ENCODE measurements at places on chromosomes 13 and 19. TPM values are rescaled to one million over a fixed set of nuclear protein-coding genes. Genes with fewer than 3 reads are reported as not detected.
A peak's percentile ranks its signal among the peaks of the same experiment; 100 is the strongest.

DNA sequence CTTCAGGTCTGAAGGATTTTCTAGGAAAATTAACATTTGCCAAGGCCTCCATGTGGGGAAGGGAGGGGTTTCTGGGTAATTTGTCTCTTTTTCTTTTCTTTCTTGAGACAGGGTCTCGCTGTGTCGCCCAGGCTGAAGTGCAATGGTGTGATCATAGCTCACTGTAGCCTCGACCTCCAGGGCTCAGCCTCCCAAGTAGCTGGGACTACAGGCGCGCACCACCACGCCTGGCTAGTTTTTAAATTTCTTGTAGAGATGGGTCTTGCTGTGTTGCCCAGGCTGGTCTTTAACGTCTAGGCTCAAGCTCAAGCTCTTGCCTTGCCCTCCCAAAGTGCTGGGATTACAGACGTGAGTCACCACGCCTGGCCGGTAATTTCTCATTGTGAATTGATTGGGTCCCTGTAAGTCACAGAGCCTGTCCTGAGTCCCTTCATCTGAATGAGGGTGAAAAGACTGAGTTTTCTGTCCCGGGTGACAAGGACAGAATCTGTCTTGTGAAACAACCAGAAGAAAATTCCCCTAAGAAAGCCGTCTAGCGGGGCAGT lies 10.0 kb upstream of the SPC24 start:
- DNase-seq = no peak

- DNase-seq = no peak
Observed at GRCh38 chr13:91359631-91360030, 12.1 kb downstream of the MIR17HG start.

SYCN gene
- total RNA-seq = not detected

- no peak for DNase-seq
Observed at GRCh38 chr13:50179977-50180376, 164.7 kb downstream of the KCNRG start.

METTL21C gene
- total RNA-seq = not detected

GRCh38 chr19:3482507-3483225 lies 575 bp downstream of the SMIM44 start:
- DNase-seq = no peak

DNA sequence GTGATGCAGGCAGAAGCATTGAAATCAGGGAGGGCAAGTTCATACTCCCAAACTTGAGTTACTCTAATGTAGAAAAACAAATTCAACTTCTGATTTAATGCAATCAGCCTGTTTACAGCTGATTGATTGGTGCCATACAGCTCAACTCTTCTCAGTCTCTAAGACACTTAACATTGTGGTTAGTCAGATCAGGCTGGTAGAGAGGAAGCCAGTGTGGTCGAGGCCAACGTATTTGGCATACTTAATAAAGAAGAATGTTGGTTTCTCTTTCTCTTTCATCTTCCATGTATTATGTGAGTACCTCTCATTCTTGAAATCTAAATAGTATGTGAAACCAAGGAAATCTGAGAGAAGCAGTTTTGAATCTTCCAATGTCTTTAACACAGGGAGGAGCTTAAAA lies 255.0 kb upstream of the SLITRK1 start:
- no peak for DNase-seq

EPSTI1 gene
- 4.9 TPM for total RNA-seq

GRCh38 chr19:51076631-51077213 lies 6.0 kb downstream of the KLK14 start:
- no peak for DNase-seq

AMH gene
- 5.8 TPM for total RNA-seq

GRCh38 chr13:38321654-38322053 lies 28.0 kb upstream of the UFM1 start:
- DNase-seq = no peak

- DNase-seq = no peak
Observed at GRCh38 chr13:111597191-111597611, 276.8 kb downstream of the TEX29 start.

DNA sequence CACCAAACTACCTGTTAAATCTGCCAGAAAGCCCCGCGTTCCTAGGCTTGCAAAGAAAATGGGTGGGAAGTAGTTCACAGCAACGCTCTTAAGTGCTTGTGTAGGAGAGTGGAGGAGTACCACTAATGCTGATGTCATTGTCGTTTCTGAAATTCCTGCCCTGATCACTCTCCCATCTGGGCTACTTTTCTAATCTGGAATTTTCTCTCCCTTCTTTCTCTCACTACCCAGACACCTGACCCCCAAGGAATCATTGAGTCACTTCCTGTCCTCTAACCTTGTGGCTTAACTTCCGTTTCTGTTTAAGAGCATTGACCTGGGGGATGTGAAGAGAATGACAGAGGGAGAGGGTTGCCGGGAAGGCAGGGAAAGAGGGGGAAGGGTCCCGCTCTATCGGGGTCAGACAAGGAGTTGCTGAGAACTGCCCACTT lies 98.7 kb downstream of the STARD13 start:
- no peak for DNase-seq

TBXA2R gene
- 1.2 TPM for total RNA-seq

- no peak for DNase-seq
Observed at GRCh38 chr13:23518231-23518630, 52.0 kb upstream of the TNFRSF19 start.

GRCh38 chr13:20721454-20722357 lies 18.2 kb downstream of the IL17D start:
- no peak for DNase-seq

- no peak for DNase-seq
Observed at GRCh38 chr13:41960211-41960636, 685 bp downstream of the VWA8 start.

MVB12A gene
- total RNA-seq = 54.7 TPM

CRTC1 gene
- total RNA-seq = 3.2 TPM

MCEMP1 gene
- total RNA-seq = not detected

DNA sequence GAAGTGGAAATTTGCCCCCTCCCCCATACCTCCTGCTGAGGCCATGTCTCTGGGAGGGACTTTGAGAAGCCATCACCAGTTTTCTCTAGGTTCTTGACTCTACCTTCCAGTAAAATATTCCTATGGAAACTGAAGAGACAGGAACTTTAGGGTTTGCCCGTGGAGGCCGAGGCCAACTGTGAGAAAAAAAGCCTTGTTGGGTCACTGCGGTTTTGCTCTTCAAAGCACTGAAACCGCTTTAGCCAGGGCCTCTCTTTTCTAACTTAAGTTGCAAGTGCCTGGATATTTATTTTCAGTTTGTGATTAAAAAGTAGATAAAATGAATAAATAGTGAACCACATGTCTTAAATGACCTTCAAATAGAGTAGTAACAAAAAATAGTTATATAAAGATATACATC lies 159.7 kb upstream of the TSC22D1 start:
- no peak for DNase-seq

GRCh38 chr13:91904005-91904404 lies 505.6 kb downstream of the GPC5 start:
- DNase-seq = no peak

DNA sequence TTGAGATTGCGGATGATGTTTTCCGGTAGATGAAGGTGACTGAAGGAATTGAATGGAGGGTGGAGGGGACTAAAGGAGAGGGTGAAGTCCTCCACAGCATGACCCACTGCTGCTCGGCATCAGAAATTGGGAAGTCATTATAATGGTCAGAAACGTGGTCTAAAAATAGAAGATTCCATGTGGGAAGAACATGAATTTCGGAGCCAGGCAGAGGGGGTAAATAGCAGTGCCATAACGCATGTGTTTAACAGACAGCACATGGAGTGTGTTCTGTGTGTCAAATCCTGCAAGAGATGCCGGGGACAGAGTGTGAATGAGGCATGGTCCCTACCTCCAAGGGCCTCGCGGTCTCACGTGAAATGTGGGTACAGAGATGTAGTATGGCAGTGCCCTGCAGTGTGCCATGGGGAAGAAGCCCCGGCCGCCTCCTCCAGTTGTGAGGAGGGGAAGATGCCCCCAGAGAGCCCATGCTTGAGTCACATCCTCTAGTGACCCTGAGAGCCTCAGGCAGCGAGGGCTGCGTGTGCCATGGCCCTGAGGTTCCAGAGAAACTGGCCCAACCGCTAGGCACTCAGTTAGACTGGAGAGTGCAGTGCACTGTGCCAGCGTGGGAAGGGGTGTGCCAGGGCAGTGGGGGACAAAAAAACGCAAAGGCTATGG lies 106.1 kb downstream of the COL4A2 start:
- DNase-seq = no peak

- peak; percentile 25 for DNase-seq
Observed at GRCh38 chr13:22801402-22802003, 379.3 kb upstream of the SGCG start.

ZSCAN4 gene
- not detected for total RNA-seq

GRCh38 chr19:18701250-18701608 lies 17.7 kb downstream of the CRTC1 start:
- DNase-seq = no peak

ZNF208 gene
- total RNA-seq = not detected

- no peak for DNase-seq
Observed at GRCh38 chr19:18046059-18046718, 38.2 kb downstream of the ARRDC2 start.

POU2F2 gene
- not detected for total RNA-seq

TRAPPC6A gene
- total RNA-seq = 5.3 TPM

GRCh38 chr19:16371540-16371986 lies 46.9 kb downstream of the KLF2 start:
- DNase-seq = no peak

- no peak for DNase-seq
Observed at GRCh38 chr13:98650396-98651107, 73.6 kb upstream of the STK24 start.

DNA sequence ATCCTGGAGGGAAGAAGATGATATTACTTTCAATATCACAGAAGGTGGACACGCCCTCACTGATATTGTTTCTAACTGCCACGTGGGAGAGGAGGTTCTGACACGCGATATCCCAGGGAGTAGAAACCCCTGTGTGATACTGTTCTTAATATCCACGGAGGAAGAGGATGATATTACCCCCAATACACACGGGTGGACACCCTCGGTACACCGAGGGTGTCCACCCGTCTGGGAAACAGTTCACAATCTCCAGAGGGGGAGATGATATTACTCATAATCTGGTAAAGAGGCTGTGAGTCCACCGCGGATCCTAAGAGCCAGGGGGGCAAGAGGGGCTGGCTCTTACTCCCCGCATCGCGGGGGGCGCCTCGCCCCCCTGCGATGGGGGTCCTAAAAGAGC lies 29.7 kb upstream of the RGCC start:
- no peak for DNase-seq

MBD3L2 gene
- not detected for total RNA-seq

- no peak for DNase-seq
Observed at GRCh38 chr19:15476325-15476724, 3.0 kb downstream of the PGLYRP2 start.

ZNF547 gene
- total RNA-seq = 1.6 TPM

DNA sequence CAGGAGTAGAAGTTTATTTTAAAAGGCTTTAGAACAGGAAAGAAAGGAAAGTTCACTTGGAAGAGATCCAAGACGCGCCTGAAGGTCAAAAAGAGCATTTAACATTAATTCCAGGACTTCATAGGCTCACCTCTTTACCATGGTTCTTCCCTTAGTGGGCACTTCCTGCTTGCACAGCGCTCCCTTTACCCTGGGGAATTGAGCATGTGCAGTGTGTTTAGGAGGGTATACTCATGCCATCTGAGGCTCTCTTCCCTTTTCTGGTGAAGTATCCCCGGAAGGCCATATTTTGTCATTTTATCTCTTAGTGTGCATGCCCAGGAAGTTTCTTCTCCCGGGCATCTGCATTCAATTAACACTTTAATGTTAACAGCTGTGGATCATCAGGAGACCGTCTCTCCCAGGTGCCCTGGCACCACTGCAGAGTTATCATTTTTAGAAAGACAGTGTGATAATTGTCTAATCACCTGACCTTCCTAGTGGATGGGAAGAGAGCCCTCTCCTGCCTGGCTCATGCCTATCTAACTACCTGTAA lies 66.1 kb upstream of the ABCC4 start:
- DNase-seq = no peak

TMPRSS9 gene
- total RNA-seq = not detected

DNA sequence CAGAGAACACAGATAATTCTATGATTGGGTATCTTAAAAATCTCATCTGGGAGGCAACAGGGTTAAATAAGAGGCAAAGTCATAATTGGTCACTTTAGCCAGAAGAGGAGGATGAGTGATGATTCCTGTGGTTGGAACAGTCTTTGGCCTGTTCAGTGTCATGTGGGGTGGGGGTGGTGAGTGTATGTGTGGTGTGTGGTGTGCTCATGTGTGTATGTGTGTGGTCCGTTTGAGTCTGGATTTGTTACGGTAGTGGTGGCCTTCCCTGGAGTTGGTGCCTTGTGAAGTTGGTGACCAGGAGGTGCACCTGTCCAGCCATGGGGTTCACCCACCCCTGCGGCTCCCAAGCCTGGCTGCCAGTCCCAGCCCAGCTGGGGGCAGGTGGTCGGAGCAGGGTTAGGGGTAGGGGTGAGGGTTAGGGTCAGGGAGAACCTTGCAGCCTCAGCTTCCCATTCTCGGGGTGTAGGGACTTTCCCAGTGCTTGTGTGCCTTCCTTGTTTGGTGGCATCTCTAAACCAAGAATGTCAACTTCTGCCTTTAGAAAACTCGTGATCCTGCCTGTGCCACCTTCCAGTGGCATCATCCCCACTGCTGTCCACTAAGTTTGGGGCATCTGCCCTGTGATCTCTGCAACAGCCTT lies 97.5 kb downstream of the RAB20 start:
- DNase-seq = no peak

DNA sequence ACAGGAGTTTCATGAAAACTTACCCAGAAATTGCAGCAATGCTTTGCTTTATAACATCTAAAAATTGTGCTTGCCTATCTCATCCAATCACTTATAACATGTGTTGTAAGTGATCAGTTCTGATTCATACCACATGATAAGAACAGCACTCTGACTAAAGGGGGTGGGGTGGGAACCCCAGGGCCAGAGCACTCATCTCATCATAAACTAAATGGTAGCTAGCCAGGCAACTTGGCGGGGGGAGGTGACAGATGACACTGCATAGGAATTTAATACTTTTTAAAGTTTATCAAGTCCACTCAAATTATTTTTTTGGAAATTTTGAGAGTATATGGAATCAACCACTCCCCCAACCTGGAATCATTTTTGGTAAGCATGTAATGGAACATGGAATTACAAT lies 42.1 kb downstream of the FOXO1 start:
- no peak for DNase-seq

DNA sequence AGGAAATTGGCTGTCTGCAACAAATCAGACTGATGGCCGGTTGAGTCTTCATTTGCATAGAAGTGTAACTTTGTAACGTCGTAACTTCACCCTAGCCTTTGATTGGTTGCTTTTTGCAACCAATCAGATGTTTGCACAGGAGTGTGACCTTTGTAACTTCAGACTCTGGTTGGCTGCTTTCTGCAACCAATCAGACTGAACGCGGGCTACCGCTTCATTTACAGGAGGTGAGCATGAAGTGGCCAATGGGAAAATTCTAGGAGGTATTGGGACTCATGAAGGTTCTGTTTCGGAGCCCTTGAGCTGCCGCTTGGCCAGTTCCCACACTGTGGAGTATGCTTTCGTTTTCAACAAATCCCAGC lies 441 bp upstream of the ZNF559 start:
- peak; percentile 55 for DNase-seq

GRCh38 chr19:2962018-2962670 lies 15.2 kb upstream of the TLE6 start:
- peak; percentile 54 for DNase-seq

ZNF544 gene
- 40.4 TPM for total RNA-seq

RFPL4A gene
- total RNA-seq = not detected

GRCh38 chr13:40119852-40120251 lies 464.4 kb downstream of the COG6 start:
- DNase-seq = no peak

KLF1 gene
- total RNA-seq = 1.3 TPM

Measured in NCI-H460 (cell line).